WTC11 (cell line): ENCODE measurements at places on chromosomes 3 and 15.

DNA sequence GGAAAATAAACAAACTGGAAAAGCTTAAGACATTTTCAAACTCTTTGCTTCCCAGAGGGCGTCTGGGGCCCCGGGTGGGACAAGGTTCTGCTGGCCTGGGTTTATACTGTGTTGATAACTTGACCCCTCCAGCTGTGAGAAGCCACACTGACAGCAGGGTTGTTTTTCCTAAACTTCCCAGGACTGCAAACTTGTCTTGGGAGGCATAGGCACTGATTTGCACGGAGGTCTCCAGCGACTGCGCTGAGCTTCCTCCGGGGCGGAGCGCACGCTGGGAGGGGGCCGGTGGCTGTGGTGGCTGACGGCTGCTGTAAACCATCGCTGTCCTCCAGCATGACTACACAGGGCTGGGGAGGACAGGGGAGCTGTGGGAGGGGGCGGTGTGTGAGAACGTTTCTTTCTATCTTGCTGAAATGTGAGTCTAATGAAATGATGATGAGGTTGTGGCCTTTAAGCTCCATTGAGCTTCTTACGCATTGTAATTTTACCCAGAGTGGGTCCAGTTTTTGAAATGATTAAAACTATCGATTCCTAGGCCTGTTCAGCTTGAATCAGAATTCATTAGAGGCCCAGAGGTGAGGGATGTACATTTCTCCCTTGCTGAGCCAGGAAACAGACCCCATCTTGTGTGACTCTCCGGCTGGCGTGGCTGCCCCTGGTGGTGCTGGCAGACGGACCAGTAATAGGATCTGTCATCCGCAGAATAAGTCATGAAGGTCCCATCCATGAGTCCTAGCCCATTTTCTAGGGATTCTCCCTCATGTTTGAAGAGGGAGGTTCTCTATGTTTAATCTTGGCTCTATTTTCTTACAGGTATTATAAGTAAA is 40.5 kb upstream of the VPS8 start:
- no peak for DNase-seq

DNA sequence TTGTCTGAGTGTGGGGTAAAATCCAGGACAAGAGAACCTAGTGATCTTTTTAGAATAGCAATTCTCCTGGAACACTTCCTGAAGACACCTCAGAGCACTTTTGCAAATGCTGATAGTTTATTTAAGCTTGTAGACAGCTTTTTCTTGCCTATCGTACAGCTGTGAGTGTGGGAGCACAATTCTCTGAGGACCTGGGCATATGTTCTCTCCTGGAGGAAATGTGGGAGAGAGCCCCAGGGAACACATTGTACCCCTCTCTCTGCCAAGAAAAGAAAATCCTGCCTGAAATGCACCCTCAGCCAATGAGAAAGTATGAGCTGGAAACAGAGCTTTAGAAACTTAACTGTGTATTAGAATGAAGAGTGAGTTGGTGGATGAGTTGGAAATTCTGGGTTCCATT is 308.3 kb upstream of the SEMA6D start:
- no peak for DNase-seq

DNA sequence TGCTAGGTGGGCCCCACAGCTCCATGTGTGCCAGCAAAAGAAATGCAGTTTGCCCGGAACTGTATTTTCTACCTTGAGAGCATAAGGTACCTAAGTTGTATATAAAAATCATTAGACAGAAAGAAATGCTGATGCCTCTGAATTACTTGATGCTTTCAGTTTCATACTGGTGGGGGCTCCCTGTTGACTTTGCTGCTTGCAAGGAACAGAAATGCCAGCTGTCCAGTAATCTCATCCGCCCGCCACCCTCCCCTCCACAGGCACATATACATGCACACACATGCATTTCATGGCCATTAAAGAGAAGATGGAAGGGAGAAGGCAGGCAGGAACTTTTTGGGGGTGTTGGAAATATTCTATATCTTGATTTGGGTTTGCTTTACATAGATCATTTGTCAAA is 38.4 kb downstream of the LIMD1 start:
- DNase-seq, result no peak

DNA sequence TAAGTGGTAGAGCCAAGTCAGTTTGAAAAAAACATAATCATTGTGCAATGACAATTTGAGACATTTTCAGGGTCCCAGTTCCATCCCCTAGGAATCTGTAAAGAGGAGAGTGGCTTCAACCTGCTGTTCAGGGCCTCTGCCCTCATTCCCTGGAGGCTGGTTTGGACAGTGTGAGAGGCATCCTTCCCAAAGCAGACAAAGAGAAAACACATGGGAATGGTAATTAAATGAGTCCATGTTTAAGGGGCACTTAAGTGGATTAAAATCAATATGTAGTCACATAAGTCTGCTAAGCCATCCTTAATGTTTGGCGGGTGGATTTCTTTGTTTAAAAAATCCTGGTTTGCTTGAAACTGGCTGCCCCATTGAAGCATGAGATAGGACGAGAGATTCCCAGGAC is 146.3 kb upstream of the CTDSPL start:
- DNase-seq, result no peak

DNA sequence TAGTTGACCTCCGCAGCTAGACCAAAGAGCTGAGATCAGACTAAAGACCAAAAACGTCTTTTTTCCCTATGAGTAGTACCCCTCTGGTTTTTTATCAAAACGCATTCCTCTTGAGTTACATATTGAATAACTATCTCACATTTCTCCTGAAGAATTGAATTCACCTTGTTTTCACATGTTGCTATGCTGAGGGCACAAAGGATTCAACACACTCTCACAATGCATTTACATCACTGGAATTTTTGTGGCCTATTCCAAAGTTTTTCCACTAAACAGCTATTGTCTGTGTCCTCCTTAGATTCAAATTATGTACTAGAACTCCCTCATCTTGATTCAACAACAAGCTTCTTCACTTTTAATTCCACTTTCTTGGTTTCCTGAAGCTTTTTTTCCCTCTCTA is 112.5 kb downstream of the RSL24D1 start:
- DNase-seq, result no peak

DNA sequence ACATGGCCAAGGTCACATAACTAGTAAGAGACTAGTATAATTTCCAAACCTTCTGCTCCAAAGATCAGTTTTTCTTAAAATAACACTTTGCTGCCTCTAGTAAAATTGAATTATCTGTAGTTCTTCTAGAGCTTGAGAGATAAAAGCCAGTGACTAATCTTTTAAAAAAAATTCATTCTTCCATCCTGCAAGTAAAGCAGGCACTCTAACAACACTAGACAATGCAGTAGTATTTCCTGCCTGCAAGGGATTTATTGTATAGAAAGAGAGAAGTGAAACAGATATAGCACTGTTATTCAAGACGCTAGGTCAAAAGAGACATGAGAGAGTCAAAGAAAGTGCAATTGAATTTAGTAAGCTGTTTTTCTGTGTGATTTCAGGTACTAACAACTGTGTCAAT is 159.5 kb upstream of the TBC1D5 start:
- DNase-seq, result no peak

DNA sequence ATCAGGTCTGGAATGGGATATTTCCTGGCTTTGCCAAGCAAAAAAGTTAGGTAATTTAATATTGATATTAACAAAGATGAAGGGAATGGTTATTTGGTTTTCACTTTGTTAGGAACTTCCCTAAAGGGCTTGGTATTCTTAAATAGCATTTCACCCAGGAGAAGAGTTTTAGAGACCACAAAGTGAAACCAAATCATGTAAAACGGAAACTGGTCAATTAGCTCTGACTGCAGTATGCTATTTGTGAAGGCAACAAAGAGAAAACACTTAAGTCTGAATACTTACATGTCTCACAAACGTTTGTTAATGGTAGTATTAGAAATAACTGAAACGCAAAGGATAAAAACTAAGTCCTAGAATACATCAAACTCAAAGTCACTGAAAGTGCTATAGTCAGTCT is 32.4 kb upstream of the SETMAR start:
- no peak for DNase-seq

- DNase-seq, result no peak
These were observed 51.7 kb downstream of the CADPS start for GRCh38 chr3:62823461-62824050.

GRCh38 chr3:55902221-55902900 is 415.3 kb upstream of the WNT5A start:
- DNase-seq, result no peak
